ENCODE measurements at places on chromosomes 2 and 18. TPM values are rescaled to one million over a fixed set of nuclear protein-coding genes. Genes with fewer than 3 reads are reported as not detected.

The DYNAP gene
- total RNA-seq, result not detected

The MATN3 gene
- 44.7 TPM for total RNA-seq

The ADAM23 gene
- total RNA-seq, result 34.2 TPM

The PIEZO2 gene
- total RNA-seq, result 7.3 TPM

The DYSF gene
- total RNA-seq, result 3.1 TPM

The ZNF521 gene
- 21.4 TPM for total RNA-seq

The ZAP70 gene
- 13.4 TPM for total RNA-seq

The SERPINB5 gene
- total RNA-seq, result 0.57 TPM

The CNPPD1 gene
- total RNA-seq, result 27.7 TPM

The CBLN2 gene
- not detected for total RNA-seq

The LRP1B gene
- total RNA-seq, result 2.4 TPM

The RFX8 gene
- not detected for total RNA-seq

The CRACDL gene
- 0.27 TPM for total RNA-seq

The POTEJ gene
- total RNA-seq, result not detected

The NEURL3 gene
- total RNA-seq, result not detected

The ZSCAN30 gene
- total RNA-seq, result 32.8 TPM
